ENCODE measurements at places on chromosomes 12 and 14.

- no peak for DNase-seq
Observed at GRCh38 chr12:30840715-30841114, 85.8 kb upstream of the TSPAN11 start.

DNA sequence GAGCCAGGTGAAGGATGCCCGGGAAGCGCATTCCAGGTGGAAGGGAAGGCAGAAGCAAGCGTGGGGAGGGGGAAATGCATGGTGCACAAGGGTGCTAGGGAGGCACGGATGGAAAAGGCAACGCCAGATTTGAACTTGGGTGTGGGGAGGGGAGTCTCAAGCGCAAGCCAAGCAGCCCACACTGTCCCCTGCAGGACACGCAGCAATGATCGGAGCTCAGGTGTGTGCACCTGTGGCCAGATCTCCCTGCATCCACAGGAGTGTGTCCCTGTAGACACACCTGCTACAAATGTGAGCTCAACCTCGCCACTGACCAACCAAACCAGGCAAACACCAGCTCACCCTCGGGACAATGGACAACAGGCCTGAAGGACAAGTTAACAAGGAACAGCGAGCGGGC is 63.2 kb downstream of the SCARB1 start:
- no peak for DNase-seq

DNA sequence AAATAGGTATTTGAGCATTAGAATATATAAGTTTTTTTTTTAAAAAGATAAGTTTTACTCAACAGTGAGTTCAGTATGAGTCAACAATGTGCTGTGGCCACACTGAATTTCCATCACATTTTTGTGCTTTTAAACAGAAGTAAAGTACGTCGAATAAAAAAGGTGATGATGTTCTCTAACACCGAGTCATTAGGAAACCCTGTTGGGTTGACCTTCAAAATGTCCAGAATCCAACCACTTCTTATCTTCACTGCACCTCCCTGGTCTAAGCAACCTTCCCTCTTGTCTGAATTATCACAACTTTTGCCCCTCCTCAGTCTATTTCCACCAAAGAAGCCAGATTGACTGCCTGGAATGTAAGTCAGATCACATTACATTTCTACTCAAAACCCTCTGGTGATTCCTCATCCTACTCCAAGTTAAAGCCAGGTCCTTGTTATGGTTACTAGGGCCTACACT is 43.0 kb upstream of the SYCP3 start:
- no peak for DNase-seq

- no peak for DNase-seq
Observed at GRCh38 chr12:116381744-116382685, 104.5 kb upstream of the MED13L start.

DNA sequence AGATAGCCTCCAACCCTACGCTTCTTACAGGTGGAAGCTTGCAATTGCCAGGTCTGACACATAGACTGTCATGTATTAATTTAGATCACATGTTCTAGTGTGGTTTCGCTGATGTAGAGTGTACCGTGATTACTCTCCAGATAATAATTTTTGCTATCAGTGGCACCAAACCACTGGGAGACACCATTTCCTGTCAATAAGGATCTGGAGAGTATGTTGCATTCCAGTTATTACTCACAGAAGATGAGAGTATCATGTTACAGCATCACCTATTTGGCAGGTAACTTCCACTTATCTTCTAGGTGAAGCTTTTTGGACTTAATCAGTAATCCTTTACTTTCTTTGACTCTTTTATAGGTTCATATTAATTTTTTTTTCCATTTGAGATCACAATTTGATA is 147.2 kb downstream of the HELB start:
- no peak for DNase-seq

- no peak for DNase-seq
Observed at GRCh38 chr12:4789776-4790175, 69.6 kb downstream of the GALNT8 start.

GRCh38 chr12:52945389-52946232 is 3.3 kb upstream of the KRT18 start:
- no peak for DNase-seq

GRCh38 chr14:68899033-68899603 is 80.0 kb downstream of the ACTN1 start:
- peak; percentile 24 for DNase-seq

GRCh38 chr14:26394150-26394810 is 203.6 kb downstream of the NOVA1 start:
- no peak for DNase-seq
